ENCODE measurements at places on chromosomes 11 and 22.

DNA sequence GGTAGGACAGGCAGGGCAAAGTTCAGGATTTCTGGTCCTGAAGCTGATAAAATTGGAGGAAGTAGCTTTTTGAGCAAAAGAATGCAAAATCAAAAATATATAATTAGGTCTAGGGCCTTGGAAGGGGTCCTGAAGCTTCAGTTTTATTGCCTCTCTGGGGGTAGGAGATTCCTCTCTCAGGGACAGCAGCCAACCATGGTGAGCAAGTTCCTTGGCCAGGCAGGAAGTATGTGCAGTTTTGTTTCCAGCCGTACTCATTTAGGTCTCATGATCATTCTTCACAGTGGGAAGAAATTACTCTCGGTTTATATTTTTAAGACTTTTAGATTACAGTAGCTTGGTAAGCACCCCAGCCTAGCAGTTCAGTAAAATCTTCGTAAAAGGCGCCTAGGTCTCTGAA, 2.9 kb upstream of the RAB38 start:
- DNase-seq = no peak

- no peak for DNase-seq
Observed at GRCh38 chr22:39716534-39716933, 146.0 kb downstream of the CACNA1I start.

DNA sequence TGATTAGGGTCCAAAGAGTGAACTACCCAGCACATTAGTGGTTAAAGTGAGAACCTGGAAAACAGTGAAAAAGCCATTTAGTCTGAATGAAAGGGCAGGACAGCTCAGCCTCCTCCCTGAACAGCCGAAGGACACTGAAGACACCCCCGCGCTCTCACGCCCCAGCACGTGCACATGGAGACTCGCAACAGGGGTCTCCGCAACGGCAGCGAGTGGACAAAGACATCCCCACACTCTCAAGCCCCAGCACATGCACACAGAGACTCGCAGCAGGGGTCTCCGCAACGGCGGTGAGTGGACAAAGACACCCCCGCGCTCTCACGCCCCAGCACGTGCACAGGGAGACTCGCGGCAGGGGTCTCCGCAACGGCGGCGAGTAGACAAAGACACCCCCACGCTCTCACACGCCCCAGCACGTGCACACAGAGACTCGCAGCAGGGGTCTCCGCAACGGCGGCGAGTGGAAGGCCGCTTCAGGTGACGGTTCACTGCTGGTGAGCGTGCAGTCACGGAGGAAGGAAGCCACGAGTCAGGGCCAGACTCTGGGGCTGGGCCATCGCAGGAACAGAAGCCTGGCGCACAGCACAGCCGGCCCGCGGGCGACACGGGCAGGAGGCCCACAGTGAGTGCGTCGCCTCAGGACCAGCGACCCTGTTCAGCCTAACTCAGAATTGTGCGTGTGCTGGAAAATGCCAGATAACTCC, 43.6 kb downstream of the BRD1 start:
- no peak for DNase-seq

DNA sequence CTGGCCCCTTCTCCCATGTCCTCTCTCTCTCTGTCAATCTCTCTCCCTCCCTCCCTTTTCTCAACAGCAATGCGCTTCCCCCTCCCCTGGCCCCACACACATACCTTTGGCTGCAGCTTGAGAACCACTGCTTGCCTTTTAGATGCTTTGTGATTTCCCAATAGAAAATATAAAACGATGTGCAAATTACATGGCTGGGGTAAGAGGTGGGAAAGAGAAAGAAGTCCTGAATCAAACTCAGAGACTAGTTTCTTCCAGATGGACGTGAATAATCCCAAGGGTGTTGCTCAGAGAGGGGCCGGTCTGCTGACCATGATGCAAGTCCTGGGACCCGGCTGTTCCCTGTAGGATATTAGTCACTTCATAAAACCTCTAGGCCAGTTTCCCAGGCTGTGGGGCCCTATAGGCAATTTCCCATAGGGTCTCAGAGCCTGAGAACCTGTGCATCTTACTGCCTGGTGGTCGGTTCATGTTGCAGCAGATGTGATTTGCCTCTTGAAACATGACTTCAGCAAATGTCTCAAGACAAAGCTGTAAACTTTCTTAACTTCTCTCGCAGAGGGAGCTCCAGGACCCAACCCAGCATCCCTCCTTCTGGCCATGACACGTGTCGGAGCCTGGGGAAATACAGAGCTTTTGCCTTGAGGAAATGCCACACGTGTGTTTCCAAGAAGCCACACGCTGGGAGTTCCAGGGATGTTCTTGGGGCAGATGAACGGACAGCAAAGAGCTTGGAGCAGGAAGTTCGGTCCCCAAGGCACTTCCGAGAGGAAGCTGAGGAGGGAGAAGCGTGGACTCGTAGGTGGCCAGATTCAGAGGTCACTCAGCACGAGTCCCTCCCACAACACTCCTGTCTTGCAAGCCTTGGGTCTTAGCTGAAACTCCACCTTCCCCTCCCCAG, 34.5 kb upstream of the ETS1 start:
- no peak for DNase-seq

GRCh38 chr11:32586576-32587190, 3.1 kb downstream of the EIF3M start:
- no peak for DNase-seq

GRCh38 chr22:34986523-34986922, 79.4 kb upstream of the ISX start:
- DNase-seq = no peak

DNA sequence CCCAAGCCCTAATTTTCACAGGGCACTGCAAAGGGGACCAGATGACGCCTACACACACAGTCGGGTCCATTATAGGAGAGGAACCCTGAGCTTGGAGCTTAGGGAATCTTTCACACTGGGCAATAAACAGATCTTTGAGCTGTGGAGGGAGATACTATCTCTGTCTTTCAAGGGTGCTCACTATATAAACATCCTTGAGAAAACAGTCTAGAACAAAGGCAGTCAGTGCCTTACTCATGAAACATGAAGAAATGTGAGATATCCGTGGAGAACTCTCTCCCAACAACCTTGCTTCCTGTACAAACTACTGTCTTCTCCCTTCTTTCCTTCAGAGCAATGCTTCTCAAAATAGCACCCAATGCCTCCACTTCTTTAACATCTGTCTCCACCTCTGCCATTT, 109.0 kb upstream of the APOA1 start:
- DNase-seq = no peak

DNA sequence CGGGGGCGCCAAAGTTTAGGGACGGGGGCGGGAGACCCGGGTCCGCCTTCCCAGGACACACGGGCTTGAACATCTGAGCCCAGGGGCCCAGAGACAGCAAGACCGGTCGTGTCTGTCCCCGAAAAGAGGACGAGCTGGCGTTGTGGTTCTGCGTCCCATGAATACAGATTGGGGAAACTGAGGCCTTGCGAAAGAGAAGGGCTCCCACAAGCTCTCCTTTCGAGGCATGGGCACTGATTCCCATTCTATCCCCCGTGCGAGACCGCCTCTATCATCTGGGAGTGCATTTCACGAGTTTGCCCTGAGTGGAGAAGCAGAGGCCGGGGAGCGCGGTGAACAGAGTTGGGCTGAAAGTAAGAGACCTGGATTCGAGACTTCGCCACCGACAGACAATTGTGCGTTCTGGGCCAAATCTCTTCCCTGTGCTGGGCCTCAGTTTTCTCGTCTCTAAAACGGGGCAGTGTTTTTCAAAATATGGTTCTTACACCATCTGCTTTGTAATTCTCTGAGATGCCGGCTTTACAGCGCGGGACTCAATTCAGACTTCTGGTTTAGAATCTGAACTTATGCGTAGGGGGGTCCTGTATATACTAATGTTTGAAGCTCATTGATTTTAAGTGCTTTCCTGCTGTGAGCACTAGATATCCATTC, 471 bp downstream of the RNF185 start:
- no peak for DNase-seq

- no peak for DNase-seq
Observed at GRCh38 chr11:18093959-18094358, 11.9 kb downstream of the SAAL1 start.

DNA sequence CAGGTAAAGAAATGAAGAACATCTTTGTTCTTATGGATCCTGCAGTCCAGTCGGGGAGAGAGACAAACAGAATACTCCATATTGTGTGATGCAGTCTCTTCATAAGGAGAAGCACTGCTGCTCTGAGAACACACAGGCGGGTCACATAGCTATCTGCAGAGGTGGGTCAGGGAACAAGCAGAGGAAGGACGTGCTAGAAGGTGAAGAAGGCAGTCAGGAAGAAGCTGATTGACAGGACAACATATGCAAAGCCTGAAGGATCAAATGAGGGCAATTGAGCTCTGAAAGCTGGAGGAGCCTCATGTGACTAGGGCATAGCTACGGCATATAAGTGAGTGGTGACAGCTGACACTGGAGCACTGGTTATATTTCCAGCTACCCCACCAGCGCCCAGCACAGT, 122.5 kb downstream of the OPCML start:
- DNase-seq = no peak

DNA sequence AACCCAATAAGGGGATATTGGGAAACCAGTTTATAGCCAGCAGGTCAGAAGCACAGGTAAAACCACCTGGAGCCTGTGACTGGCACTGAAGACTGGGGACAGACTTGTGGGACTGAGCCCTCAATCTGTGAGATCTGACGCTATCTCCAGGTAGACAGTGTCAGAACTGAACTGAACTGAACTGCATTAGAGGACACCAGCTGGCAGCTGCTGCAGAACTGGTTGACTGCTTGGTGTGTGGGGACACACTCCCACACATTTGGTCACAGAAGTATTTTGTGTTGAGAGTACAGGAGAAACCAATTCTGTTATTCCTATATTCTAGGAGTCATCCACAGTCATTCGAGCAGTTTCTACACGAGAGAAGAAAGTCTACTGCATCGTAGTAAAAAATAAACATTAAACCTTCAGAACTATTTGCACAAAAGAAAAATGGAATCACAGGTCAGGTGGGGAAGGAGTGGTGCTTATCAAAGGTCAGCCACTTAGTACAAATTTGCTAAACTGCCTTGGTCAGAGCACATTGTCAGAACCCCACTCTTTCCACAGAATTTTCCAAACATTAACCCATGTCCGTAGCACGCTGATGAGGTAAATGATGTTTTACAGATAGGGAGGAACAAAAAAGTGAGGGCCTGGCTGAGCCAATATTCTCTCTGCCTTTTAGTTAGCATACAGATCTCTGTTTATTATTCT, 77.2 kb downstream of the SIK3 start:
- no peak for DNase-seq

- no peak for DNase-seq
Observed at GRCh38 chr11:67270256-67271204, 4.3 kb downstream of the GRK2 start.

GRCh38 chr22:48574776-48575617, 1252.7 kb downstream of the BRD1 start:
- no peak for DNase-seq

GRCh38 chr11:42837994-42838393, 473.8 kb upstream of the API5 start:
- no peak for DNase-seq

- DNase-seq = no peak
Observed at GRCh38 chr11:37916331-37916730, 1318.3 kb upstream of the RAG2 start.

- DNase-seq = no peak
Observed at GRCh38 chr11:92939305-92939704, 30.1 kb upstream of the MTNR1B start.

GRCh38 chr11:74147199-74147929, 23.4 kb downstream of the C2CD3 start:
- no peak for DNase-seq

GRCh38 chr11:44764583-44764982, 37.8 kb downstream of the TSPAN18 start:
- DNase-seq = no peak

DNA sequence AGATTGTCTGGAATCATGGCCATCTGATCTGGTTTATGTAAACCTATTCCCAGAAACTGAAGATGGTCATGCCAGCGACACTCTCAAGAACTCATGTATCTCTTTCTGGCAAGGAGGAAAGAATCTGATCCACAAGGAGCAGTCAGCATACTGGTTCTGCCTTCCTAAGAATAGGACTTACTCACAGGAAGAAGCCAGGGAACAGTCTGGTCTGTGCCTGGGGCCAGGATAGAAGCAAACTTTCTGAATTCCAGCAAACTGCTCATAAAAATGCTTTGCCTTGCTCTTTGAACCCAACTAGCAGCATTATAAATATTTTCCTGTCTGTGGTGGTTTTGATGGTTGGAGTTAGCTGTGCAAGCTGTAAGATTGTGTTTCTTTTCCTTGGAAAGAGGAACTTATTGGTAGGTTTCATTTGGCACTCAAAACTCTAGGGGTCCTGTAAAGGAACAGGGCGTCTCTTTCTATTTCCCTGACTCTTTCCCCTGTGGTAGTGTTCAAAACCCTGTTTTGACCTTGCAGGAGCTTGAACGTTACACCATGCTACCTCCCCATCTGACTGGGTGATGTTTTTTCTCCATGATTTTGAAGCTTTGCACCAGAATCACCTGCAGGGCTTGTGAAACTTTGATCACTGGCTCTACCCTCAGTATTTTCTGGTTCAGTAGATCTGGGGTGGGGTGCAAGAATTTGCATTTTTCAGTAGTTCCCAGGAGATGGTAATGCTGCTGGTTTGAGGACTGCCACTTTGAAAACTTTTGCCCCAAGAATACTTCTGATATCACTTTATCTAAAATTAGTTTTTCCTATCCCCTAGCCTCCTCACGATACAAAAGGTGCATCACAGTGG, 627.8 kb upstream of the ANO5 start:
- no peak for DNase-seq

GRCh38 chr11:61679893-61680621, at the start of gene DAGLA:
Gene DAGLA, plus strand, starts transcription at chr11:61680391. Its CDS starts 39,765 bp downstream, at chr11:61720156.
- DNase-seq = peak; percentile 78

DNA sequence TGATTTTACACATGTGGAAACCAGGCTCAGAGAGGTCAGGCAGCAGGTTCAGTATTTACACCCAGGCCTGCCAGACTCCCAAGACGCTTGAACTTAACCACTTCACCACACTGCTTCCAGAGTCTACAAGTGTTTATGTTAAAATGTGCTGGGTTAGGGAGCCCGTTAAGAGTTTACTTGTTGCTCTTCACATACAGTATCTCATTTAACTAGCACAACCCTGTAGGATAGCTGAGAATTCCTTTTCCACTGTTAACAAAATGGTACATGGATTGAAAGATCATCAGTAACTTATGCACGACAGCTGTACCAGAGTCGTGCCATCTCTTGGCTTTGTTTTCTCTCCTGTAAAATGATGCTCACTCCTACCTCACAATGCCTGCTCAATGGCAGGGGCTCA, 2.9 kb downstream of the SMCO4 start:
- DNase-seq = no peak

DNA sequence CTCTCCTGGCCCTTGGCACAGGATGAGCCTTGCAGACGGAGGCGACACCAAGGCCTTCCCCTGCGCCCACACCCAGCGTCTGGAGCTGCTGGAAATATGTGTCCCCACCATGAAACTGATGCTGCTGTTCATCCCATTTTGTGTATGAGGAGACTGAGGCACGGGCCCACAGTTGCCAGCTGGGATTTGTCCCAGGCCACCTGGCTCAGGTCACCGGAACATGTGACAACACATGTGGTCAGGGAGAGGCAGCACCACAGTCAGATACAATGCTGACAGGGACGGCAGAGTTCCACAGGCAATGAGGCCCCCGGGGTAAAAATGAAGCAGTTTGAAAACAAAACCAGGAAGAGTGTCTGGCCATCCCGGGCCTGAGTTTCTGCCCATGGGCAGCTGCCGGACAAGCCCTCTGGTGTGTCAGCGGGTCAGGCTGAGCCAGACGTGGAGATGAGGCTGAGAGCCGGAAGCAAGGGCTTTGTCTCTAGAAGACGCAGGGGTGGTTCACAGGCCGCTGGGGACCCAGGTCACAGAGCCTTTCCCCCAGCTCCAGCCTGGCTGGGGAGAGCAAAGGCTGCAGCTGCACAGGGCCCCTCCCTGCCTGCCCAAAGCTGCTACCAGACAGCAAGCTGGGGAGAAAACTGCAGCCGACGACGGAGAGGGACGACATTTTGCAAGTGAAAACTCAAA, 80.7 kb downstream of the CDKN1C start:
- DNase-seq = no peak

- no peak for DNase-seq
Observed at GRCh38 chr22:37237371-37238268, 6.4 kb downstream of the RAC2 start.

Measured in central memory CD8-positive, alpha-beta T cell (primary cell).